Activated CD8-positive, alpha-beta T cell treated with anti-CD3 and anti-CD28 coated beads for 36 hours (primary cell): ENCODE measurements at places on chromosomes 6 and 20.
A peak's percentile ranks its signal among the peaks of the same experiment; 100 is the strongest.

- DNase-seq: peak; percentile 24
Measured at GRCh38 chr6:2990248-2990931, 9.3 kb upstream of the NQO2 start.

GRCh38 chr6:124373386-124373785, 569.7 kb downstream of the NKAIN2 start:
- DNase-seq: no peak

- no peak for DNase-seq
Measured at GRCh38 chr6:100617633-100618350, 153.1 kb upstream of the SIM1 start.

- DNase-seq: no peak
Measured at GRCh38 chr6:163662604-163663225, 248.2 kb downstream of the QKI start.

- no peak for DNase-seq
Measured at GRCh38 chr20:22385602-22386305, 198.6 kb downstream of the FOXA2 start.

GRCh38 chr6:74070091-74070490, 374.1 kb downstream of the CD109 start:
- no peak for DNase-seq

- peak; percentile 12 for DNase-seq
Measured at GRCh38 chr20:20480689-20481088, 112.8 kb downstream of the INSM1 start.

- DNase-seq: no peak
Measured at GRCh38 chr20:50043573-50044352, 61.0 kb downstream of the SNAI1 start.

- DNase-seq: no peak
Measured at GRCh38 chr20:19562426-19562825, 195.6 kb upstream of the RIN2 start.

DNA sequence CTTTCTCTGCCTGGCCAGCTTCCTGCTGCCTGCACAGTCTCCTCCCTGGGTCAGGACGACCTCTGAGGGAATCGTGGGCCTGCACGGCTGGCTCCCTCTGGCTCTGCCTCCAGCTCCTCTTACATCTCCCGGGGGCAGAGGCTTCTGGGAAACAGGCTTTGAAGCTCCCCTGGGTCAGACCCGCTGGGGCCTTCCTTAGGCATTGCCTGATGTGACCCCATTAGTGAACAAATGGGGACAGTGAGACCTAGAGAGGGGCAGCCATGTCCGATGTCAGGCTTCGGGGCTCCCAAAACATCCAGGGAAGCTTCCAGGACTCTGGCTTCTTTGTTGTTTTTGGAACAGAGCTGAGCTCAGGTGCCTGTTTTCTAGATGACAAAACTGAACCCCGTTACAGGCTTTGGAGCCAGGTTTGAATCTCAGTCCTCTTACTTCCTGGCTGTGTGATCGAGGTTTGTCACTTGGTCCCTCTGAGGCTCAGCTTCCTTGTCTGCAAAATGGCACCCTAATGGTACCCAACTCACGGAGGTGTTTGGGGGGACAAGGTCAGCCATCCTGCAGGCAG, 94.3 kb downstream of the CEBPB start:
- DNase-seq: no peak

- no peak for DNase-seq
Measured at GRCh38 chr6:97129106-97129505, 153.9 kb downstream of the MMS22L start.

- no peak for DNase-seq
Measured at GRCh38 chr6:121657972-121658371, 222.5 kb downstream of the GJA1 start.

DNA sequence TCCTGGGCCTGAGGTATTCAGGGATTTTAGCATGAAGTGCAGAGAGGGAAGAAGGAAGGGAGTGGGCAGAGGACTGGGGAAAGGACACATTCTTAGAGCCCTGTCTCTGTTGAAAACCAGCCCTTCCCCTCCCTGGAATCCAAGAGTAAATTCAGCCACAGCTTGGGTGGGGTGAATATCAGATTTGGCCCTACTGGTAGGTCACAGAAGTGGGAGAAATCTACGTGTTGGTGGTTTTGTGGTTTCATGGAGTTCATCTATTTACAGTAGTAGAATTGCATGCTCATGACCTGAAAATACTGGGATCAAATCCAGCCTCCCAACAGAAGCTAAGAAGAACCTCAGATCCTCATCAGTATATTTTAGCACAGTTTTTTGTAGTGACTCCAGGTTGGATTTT, 404.4 kb downstream of the BMP2 start:
- no peak for DNase-seq

- no peak for DNase-seq
Measured at GRCh38 chr6:56938649-56939191, 16.2 kb upstream of the BEND6 start.

GRCh38 chr6:138651491-138651890, 122.1 kb upstream of the CCDC28A start:
- no peak for DNase-seq

DNA sequence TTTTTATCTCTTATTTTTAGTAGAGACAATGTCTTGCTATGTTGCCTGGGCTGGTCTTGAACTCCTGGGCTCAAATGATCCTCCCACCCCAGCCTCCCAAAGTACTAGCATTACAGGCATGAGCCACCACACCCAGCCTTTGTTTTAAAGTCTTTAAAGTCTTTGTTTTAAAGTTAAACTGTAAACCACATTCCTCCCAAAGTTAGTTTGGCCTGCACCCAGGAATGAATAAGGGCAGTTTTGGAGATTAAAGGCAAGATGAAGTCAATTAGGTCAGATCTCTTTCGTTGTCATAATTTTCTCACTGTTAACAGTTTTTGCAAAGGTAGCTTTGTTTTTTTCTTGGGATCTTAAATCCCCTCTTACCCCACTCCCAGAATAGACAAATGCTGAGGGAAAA, 63.8 kb downstream of the UBR2 start:
- no peak for DNase-seq

GRCh38 chr6:78117966-78118365, 465.1 kb downstream of the MEI4 start:
- no peak for DNase-seq

- no peak for DNase-seq
Measured at GRCh38 chr6:38302081-38302480, 337.6 kb downstream of the BTBD9 start.

DNA sequence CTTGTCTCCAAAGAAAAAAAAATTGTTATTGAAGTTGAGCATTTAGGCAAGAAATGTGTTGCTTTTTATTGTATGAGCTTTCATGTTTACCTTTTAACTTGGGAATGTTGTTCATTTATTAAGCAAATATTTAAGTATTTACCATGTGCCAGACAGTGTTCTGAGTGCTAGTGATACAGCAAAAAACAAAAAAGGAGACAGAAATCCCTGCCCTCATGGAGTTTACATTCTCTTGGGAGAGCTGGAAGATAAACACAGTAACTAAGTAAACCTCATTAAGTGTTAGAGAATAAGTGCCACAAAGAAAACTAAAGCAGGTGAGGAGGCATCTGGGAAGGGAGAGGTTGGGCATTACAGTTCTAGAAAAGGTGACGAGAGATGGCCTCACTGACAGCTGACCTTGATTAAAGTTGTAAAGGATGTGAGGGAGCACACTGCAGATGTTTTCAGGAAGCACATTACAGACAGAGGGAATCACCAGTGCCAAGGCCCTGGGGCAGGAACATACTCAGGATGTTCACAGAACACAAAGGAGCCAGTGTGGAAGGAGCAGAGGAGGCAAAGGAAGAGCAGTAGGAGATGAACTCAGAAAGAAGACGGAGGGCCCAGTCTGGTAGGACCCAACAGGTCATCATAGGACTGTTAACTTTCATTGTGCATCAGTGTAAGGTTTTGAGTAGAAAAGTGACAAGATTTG, 33.5 kb downstream of the XRN2 start:
- DNase-seq: no peak

GRCh38 chr6:44047179-44047546, 80.1 kb downstream of the MRPL14 start:
- no peak for DNase-seq

DNA sequence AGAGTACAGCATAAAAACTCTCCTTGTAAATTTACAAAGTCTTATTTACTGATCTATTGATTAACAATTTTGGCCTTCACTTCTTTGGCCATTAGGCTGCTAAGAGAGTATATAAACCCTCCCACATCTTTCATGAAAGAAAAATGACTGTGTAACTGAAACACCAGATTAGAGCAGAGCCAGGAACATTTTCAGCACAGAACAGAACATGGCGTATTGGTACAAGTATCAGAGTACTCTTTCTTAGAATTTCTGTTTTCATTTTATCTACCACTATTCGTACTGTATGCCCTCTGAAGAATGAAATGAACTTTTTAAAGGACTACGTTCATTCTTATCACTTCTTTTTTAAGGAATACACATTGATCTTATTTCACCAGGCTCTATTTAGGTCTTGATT, 550.2 kb downstream of the ADGRB3 start:
- no peak for DNase-seq

- no peak for DNase-seq
Measured at GRCh38 chr6:138405816-138406413, 1.9 kb downstream of the HEBP2 start.

- DNase-seq: no peak
Measured at GRCh38 chr20:38883081-38883980, 42.9 kb upstream of the FAM83D start.

GRCh38 chr20:53276143-53276542, 304.0 kb downstream of the TSHZ2 start:
- DNase-seq: no peak

DNA sequence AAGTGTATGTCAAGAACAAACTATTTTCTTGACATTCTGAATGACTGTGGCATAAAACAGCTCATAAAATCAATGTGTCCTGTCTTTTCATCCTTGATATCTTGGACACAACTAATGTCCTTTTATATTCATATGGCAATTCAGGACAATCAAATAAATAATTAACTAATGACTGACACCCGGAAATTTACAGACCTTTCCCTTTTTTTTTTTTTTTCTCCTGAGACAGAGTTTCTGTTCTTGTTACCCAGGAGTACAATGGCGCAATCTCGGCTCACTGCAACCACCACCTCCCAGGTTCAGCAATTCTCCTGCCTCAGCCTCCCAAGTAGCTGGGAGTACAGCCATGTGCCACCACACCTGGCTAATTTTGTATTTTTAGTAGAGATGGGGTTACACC, 107.1 kb upstream of the LGSN start:
- DNase-seq: no peak

- DNase-seq: no peak
Measured at GRCh38 chr6:144268794-144269349, 16.3 kb upstream of the UTRN start.

- DNase-seq: no peak
Measured at GRCh38 chr6:6712449-6713403, 124.2 kb downstream of the LY86 start.

- no peak for DNase-seq
Measured at GRCh38 chr6:3650959-3651697, 100.4 kb downstream of the PXDC1 start.

DNA sequence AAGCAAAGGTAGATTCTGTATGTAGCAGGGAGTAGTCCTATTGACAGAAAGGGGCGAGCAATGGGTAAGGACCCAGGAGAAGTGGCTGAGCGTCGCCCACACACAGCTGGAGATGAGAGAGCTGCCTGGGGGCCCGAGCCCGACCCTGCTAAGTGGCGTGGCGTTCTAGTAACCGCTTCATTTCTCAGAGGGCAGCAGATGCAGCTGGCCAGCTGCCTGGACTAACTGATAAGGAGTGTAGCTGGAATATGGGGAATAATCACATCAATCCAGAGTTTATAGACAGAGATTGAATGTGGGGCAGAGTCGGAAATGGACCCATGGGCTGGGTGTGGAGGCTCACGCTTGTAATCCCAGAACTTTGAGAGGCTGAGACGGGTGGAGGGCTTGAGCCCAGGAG, 64.4 kb downstream of the EZR start:
- DNase-seq: no peak

- no peak for DNase-seq
Measured at GRCh38 chr6:150134280-150134920, 8.4 kb upstream of the PPP1R14C start.

DNA sequence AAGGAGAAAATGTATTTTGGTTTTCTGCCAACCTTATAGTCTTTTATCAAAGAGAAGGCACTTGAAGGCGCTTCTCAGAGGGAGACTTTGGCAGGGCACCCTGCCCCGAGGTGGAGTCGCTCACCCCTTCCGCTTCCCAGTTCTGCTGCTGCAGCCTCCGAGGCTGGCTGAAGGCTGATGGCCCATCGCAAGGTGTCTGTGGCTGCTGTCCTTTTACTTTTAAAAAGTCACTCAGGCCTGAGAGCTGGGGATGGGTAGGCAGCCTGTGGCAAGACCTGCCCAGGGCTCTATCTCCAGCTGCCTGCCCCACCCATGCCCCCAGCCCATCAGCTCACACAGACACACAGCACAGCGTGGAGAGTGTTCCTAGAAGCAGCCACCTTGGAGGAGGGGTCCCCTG, 206.6 kb upstream of the CST7 start:
- DNase-seq: no peak

DNA sequence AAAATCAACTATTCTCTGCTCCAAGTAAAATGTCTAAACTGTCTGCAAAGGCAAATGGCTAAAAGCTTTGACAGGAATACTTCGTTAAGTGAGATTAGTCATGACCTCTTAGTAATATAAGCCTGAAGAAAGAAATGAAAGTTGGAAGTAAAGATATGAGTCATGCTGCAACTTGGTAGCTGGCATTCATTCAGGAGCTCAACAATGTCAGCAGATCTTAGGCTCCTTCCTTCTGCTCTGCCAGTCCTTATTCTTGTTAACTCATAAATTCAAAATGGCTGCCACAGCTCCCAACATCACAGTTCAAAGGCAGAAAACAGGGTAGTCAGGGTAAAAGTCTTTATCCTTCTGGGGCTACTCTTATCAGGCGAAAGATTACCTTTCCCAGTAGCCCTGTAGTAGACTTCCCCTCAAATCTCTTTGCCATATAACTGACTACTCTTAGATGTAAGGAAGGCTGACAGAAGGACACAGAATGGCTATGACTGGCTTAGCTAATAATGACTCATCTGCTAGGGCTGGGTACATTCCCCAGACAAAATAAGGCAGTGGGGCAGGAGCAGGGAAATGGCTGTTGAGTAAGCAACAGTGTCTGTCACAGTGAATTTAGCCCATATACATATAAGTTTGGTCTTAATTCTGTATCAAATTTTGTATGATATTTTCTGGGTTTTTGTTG, 24.4 kb upstream of the C6orf62 start:
- peak; percentile 52 for DNase-seq

DNA sequence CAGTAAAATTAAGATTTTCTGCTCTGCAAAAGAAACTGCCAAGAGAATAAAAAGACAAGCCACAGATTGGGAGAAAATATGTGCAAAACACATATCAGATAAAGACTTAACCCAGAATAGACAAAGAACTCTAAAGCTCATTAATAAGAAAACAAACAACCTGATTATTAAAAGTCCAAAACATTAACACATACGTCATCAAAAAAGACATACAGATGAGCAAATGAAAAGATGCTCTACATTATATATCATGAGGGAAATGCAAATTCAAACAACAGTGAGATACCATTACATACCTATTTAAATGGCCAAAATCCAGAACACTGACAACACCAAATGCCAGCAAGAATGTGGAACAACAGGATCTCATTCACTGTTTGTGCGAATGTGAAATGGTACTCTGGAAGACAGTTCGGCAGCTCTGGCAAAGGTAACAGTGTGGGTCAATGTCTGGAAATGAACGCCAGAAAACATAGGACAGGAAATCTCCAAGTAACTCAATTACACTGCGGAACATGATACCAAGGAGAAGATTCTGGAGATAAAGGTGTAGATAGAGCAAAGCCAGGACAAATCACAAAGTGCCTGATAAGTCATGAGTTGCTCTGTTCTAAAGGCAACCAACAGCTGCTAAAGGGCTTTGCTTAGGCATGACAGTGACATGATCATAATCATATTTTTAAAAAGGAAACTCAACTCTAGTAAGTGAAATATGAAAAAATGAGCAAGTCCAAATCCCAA, 96.8 kb downstream of the PDE10A start:
- DNase-seq: no peak
